Dermis blood vessel endothelial cell (primary cell): ENCODE measurements at places on chromosomes 16 and 17. TPM values are rescaled to one million over a fixed set of nuclear protein-coding genes. Genes with fewer than 3 reads are reported as not detected.

- no peak for DNase-seq
Measured at GRCh38 chr16:27364493-27365141, 37.4 kb upstream of the IL21R start.

- DNase-seq, result no peak
Measured at GRCh38 chr17:78142119-78142861, 3.9 kb upstream of the C17orf99 start.

GRCh38 chr17:64328859-64329531 lies 61.7 kb downstream of the PECAM1 start:
- DNase-seq, result no peak

DNA sequence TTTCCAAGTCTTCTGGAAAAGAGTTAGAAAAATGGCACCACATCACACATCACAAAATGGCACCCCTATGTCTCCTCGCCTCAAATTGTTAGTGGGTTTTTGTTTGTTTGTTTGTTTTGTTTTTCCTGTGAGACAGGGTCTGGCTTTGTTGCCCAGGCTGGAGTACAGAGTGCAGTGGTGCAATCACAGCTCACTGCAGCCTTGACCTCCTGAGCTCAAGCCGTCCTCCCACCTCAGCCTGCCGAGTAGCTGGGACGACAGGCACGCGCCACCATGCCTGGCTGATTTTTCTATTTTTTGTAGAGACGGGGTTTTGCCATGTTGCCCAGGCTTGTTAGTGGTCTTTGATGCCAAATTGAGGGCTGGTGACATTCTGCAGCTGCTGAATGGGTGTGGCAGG lies 3.8 kb upstream of the CRISPLD2 start:
- DNase-seq, result no peak

DNA sequence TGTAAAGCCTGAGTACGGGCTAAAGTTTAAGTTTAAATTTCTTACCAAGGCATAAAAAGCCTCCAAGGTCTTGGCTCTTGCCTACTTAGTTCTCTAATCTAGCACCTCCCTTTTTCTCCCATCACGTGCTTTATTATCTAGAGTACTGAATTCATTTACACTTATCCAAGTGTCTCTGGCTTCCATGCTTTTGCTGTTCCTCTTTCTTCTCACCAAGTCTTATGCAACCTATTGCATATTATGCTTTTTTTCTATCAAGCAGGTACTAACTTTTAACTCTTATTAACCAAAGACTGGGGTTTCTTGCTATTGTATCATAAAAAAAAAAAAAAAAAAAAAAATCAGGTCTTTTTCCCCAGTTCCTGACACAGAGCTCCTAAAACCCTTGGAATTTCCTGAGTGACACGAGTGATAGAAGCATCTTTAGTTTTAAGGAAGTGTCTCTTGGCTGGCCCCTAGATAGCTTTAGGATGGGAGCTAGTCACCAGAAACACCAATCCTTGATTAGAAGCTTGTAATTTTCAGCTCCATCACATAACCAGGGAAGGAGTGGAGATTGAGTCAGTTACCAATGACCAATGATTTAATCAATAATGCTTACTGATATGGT lies 44.9 kb downstream of the SSH2 start:
- DNase-seq, result no peak

GRCh38 chr16:62741692-62742091 lies 705.5 kb upstream of the CDH8 start:
- no peak for DNase-seq

The GDPD1 gene
- total RNA-seq, result 1.6 and 3.1 TPM in 2 replicates
